ENCODE measurements at places on chromosomes 13 and 19. TPM values are rescaled to one million over a fixed set of nuclear protein-coding genes. Genes with fewer than 3 reads are reported as not detected.

Gene MEIOSIN
- total RNA-seq, result not detected

GRCh38 chr13:28357911-28358433 lies 137.0 kb downstream of the FLT1 start:
- no peak for DNase-seq

DNA sequence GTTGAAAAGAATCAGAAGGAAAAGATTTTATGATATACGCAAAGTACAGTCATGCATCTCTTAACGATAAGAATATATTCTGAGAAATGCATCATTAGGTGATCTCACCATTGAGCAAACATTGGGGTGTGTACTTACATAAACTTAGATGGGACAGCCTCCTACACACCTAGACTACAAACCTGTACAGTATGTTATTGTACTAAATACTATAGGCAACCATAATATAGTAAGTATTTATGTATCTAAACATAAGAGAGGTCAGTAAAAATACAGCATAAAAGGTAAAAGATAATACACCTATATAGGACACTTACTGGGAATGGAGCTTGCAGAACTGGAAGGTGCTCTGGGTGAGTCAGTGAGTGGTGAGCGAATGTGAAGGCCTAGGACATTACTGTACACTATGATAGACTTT lies 254.6 kb downstream of the SPRY2 start:
- DNase-seq, result peak; percentile 44

Gene PRSS57
- total RNA-seq, result not detected

DNA sequence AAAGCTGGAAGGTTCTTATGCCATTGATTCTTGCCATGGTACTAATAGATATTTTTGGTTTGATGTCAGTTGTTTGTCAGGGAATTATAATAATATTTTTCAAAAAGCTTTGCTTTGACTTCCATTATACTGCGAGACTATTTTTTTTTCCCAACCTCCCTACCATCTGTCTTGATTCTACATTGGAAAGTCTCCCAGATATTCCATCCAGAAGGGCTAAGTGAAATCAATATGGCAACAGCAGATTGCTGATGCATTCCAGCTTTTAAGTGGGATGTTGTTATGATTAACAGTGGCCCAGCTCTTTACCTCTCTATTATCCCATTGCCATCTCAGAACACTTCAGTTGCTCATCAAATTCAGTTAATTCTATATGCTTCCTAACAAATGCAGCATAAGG lies 247.4 kb downstream of the OXGR1 start:
- no peak for DNase-seq

Gene CEACAM4
- not detected for total RNA-seq

Gene FFAR3
- not detected for total RNA-seq

Gene DCUN1D2
- 19.0 TPM for total RNA-seq

Gene ZNF628
- 9.9 TPM for total RNA-seq

DNA sequence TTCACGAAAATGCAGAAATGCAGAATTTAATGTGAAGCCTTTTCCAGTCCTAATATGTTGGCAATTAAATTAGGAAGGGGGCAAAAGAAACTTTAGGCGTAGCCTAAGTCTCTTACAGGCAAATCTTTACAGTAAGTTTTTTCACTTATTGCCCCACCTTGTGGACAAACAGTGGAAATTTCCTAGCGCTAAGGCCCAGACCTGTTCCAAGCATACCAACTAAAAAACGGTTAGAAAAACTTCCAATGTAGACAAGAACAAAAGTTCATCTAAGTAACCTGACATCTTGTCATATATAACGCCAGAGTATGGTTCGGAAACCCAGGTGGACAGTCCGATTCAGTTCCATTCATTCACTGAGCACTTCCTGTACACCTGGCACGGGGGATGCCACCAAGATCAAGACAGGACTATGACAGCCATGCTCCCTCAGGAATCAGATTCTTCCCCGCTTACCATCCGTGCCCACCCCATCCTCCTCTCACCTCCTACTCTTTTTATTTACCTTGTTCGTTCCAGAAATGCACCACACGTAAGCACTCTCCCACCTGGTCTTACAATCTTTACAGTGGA lies 4.9 kb downstream of the ZAR1L start:
- DNase-seq, result peak; percentile 40

DNA sequence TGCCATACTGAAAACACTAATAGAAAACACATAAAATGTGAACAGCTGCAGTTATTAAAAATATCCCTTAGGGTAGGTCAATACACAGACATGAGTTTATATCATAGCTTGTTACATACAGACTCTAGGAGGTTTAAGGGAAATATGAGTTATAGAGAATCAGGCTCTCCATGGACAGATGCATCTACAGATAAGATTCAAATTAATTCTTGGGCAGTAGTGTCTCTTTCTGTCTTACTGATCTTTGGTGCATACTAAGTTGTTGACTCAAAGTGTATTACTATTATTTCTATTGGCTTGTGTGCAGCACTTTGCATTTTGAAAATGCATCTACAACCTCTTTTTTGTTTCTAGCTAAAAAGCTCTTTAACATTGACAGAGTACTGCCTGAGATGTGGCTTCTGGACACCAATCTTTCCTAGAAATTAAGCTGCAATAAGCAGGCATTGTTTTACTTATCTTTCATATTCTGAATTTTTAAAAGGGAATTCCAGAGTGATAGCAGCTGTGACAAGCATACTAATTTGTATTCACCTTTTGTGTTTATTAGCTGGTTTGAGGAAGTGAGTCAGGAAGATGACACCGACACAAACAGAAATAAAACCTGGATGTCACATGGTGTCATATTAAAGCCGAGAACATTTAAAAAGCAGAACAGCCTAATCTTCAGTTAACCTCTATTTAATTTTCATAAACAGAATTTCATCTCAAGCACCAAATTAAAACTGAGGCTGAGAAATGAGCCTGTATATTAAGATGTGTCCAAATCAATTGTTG lies 399.0 kb downstream of the PCDH9 start:
- no peak for DNase-seq

GRCh38 chr13:32472194-32472621 lies 44.3 kb upstream of the N4BP2L1 start:
- DNase-seq, result no peak

GRCh38 chr19:37452500-37453245 lies 14.6 kb downstream of the ZNF569 start:
- DNase-seq, result no peak

GRCh38 chr13:79314652-79315051 lies 91.4 kb downstream of the RBM26 start:
- DNase-seq, result no peak

GRCh38 chr19:7897292-7897691 lies 6.4 kb upstream of the MAP2K7 start:
- no peak for DNase-seq

Gene GPC5
- total RNA-seq, result 0.67 TPM

- peak; percentile 45 for DNase-seq
These were observed 4.1 kb downstream of the DLL3 start for GRCh38 chr19:39502640-39503417.

DNA sequence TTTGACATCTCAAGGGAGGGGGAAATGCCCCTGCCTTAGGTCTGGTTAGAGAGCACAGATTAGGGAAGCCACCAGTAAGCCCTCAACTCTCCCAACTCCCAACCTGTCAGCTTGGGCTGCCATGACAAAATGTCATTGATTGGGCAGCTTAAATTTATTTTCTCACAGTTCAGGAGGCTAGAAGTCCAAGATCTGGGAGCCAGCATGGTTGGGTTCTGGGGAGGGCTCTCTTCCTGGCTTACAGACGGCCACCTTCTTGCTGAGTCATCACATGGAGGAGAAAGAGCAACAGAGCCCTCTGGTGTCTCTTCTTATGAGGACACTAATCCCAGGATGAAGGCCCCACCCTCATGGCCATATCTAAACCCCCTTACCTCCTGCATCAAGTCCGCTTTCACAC lies 24.2 kb downstream of the C19orf12 start:
- DNase-seq, result no peak

GRCh38 chr13:110340812-110341444 lies 33.8 kb downstream of the COL4A2 start:
- DNase-seq, result peak; percentile 84

DNA sequence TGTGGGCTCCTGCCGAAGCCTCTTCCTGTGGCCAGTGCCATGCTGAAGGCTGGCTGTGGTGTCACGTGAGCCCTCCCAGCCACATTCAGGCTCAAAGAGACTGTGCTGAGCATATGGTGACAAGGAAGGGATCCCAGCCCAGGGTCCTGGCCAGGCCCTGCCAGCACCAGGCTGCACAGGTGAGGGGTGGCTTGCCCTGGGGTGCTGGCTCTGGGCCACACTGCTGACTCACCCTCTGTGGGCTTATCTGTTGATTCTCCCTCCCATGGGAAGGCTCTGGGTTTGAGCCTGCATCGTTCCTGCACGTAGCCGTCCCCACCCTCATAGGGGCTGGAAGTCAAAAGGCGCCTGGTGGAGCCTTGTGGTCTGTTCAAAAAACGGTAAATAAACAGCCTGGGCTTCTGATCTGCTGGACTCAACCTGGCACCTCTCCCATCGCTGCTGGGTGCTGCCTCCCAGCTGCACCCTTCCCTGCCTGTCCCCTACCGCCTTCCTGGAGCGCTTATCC lies 31.1 kb downstream of the DNM2 start:
- DNase-seq, result peak; percentile 22

- DNase-seq, result no peak
These were observed 34.0 kb downstream of the DPF1 start for GRCh38 chr19:38190061-38190460.

- no peak for DNase-seq
These were observed 9.9 kb downstream of the SERTM1 start for GRCh38 chr13:36683701-36684100.

Gene DLL3
- 0.89 TPM for total RNA-seq

Gene C19orf33
- 4.9 TPM for total RNA-seq

Gene CEACAM19
- total RNA-seq, result 8.0 TPM

GRCh38 chr13:39451301-39451700 lies 151.7 kb downstream of the LHFPL6 start:
- peak; percentile 25 for DNase-seq

Data from astrocyte (in vitro differentiated cells and primary cell).